Adrenal gland (tissue), 19 donors: ENCODE measurements at places on chromosomes 1 and 21. TPM values are rescaled to one million over a fixed set of nuclear protein-coding genes. Genes with fewer than 3 reads are reported as not detected.

The MEGF6 gene
- 11.2 TPM for total RNA-seq

The CAPN8 gene
- total RNA-seq: not detected

The OR2T6 gene
- not detected for total RNA-seq

The NPHP4 gene
- total RNA-seq: 3.4 TPM

The CACNA1S gene
- total RNA-seq: not detected

The AMY2A gene
- 0.74 TPM for total RNA-seq

The BMP8A gene
- total RNA-seq: 1.0 TPM

The USP25 gene
- total RNA-seq: 46.7 TPM

The MAGOH gene
- 39.6 TPM for total RNA-seq

GRCh38 chr1:38268226-38268625 lies 221.6 kb upstream of the POU3F1 start:
- H3K4me1 ChIP-seq: no peaks in the 10 kb centered on the region
- no peak overlapping the region for H3K4me3 ChIP-seq
- no peak for DNase-seq
- H3K36me3 ChIP-seq: no peaks in the 10 kb centered on the region

- no peak overlapping the region for H3K4me3 ChIP-seq
- no peaks in the 10 kb centered on the region for H3K36me3 ChIP-seq
- H3K27me3 ChIP-seq: no peaks in the 10 kb centered on the region
- no peak overlapping the region for H3K27ac ChIP-seq
- H3K4me1 ChIP-seq: no peaks in the 10 kb centered on the region
Observed at GRCh38 chr21:41365377-41366107, 3.7 kb downstream of the MX2 start.

GRCh38 chr1:176517484-176517883 lies 54.5 kb downstream of the PAPPA2 start:
- H3K27ac ChIP-seq: no peak overlapping the region
- no peak overlapping the region for H3K4me3 ChIP-seq
- no peaks in the 10 kb centered on the region for H3K27me3 ChIP-seq
- no peak for DNase-seq

GRCh38 chr1:46477153-46477929 lies 12.3 kb upstream of the DMBX1 start:
- no peaks in the 10 kb centered on the region for H3K36me3 ChIP-seq
- DNase-seq: peak; percentile 79
- H3K27ac ChIP-seq: no peak overlapping the region
- H3K4me3 ChIP-seq: no peak overlapping the region
- no peaks in the 10 kb centered on the region for H3K27me3 ChIP-seq

DNA sequence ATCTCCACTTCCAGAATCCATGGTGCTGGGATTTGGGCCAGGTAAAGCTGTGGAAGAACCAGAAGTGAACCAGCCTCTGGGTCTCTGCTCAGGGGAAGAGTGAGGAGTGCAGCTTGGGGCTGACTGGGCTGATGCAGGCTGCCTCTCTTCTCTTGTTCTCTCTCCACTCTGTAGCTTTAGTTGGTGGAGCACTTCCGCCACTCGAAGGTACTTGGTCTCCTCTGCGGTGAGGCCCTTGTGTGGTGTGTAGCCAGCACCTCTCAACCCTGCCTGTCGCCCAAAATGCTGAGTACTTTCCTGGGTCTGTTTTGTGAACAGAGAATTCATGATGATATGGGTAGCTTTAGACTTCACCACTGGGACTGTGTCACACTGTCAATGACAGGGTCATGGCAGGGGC lies 63.2 kb downstream of the URB2 start:
- H3K27me3 ChIP-seq: no peaks in the 10 kb centered on the region
- no peaks in the 10 kb centered on the region for H3K36me3 ChIP-seq
- no peak for DNase-seq
- no peak overlapping the region for H3K4me3 ChIP-seq
- H3K27ac ChIP-seq: no peak overlapping the region

DNA sequence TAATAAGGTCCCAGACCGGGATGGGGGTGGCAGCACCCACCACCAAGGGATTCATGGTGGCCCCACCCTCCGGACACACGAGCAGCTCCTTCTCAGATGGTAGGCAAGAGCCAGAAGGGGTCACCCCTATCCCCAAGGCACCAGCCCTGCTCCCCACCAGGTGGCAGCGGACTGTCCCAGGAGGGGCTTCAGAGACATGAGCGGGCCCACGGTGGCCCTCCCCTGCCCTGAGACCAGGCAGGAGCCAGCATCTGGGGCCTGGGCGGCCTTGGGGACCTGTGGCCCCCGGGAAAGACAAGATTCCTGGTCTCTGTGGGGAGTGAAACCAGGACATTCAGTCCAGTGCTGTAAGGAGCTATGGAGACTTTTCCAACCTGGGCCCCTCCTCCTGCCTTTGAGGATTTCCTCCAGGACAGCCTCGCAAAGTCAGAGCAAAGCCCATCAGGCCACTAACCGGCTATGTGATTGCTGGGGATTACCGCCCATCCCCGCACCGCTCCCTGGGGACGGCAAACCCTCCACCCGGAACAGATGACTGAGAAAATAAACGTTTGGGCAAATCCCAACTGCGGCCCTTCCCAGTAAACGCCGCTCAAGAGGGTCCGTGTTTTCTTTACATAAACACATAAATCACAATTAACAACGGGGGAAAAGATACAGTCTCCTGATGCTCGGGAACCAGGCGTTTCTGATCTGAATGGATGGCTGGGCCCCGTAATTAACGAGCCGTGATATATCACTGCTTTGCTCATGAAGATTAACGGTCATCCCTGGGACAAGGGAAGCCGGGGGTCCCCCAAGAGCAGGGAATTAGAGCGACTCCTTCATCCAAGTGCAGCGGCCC lies 50.9 kb upstream of the ARHGEF16 start:
- H3K4me1 ChIP-seq: no peaks in the 10 kb centered on the region
- DNase-seq: no peak
- H3K27me3 ChIP-seq: peaks cover 23% of the 10 kb centered on the region
- H3K4me3 ChIP-seq: no peak overlapping the region

DNA sequence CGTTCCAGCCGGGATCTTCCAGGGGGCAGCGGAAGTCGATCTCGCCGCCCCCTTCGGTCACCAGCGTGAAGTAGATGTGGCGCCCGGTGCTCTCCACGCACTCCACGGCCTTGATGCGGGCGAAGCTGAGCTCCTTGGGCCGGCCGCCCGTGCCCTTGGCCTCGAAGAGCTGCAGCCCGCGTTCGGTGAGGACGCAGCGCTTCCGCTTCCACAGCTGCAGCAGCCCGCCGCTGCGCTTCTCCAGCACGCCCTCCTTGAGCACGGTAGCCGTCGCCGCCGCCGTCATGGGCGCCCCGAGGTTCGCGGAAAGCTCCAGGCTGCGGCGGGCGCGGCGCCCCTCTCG lies 516 bp downstream of the PHLDA3 start:
- peaks cover 15% of the 10 kb centered on the region for H3K4me1 ChIP-seq
- peak; percentile 56 for DNase-seq
- H3K4me3 ChIP-seq: peak overlapping the region; percentile 48
- H3K36me3 ChIP-seq: peaks cover 16% of the 10 kb centered on the region

- no peaks in the 10 kb centered on the region for H3K4me1 ChIP-seq
- no peaks in the 10 kb centered on the region for H3K36me3 ChIP-seq
- peak; percentile 37 for DNase-seq
- H3K27ac ChIP-seq: no peak overlapping the region
Observed at GRCh38 chr1:223244366-223245103, 101.5 kb upstream of the TLR5 start.

DNA sequence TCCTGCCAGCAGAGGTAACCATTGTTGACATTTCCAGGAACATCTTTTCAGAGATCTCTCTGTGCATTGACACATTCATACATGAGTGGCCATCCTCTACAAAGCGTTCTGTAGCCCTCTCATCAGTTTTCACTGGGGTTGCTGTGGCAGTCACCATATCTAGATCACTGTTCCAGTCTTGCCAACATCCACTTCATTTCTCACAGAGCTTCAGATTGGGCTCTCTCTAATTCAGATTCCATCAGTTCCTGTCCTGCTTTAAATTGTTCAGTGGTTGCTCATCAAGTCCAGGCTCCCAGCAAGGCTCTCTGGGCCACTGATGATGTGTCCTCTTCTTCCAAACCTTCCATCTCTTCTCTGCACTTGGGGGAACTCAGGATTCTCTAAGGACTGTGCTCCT lies 173.7 kb downstream of the KCNJ6 start:
- H3K4me3 ChIP-seq: no peak overlapping the region
- H3K36me3 ChIP-seq: no peaks in the 10 kb centered on the region
- H3K27ac ChIP-seq: no peak overlapping the region
- H3K27me3 ChIP-seq: no peaks in the 10 kb centered on the region
- DNase-seq: no peak

- H3K4me3 ChIP-seq: no peak overlapping the region
- no peak for DNase-seq
- no peaks in the 10 kb centered on the region for H3K4me1 ChIP-seq
- H3K27ac ChIP-seq: no peak overlapping the region
- H3K27me3 ChIP-seq: no peaks in the 10 kb centered on the region
Observed at GRCh38 chr1:115922801-115923200, 53.5 kb upstream of the SLC22A15 start.

GRCh38 chr1:91124989-91125417 lies 103.2 kb upstream of the ZNF644 start:
- H3K27me3 ChIP-seq: no peaks in the 10 kb centered on the region
- no peak overlapping the region for H3K27ac ChIP-seq
- no peak for DNase-seq
- no peak overlapping the region for H3K4me3 ChIP-seq
- H3K4me1 ChIP-seq: no peaks in the 10 kb centered on the region

DNA sequence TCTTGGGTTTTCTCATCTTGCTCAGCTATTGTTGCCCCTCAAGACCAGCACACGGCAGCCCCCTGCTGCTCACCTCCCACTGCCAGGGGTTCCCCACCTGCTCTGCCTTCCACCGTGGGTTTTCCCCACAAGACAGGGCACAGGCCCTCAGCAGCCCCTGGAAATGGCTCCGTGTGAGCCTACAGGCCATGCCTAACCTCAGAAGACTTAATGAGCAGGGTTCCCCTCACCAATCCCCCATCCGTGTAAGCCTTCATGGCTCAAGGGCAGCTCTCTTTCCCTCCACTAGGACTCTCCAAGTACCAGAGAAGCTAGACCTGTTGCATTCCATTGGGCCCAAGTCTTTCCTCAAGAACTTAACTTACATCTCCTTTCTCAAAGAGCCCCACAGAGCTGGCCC lies 18.4 kb upstream of the RCAN3 start:
- no peaks in the 10 kb centered on the region for H3K4me1 ChIP-seq
- no peak overlapping the region for H3K4me3 ChIP-seq
- H3K27me3 ChIP-seq: no peaks in the 10 kb centered on the region
- no peak for DNase-seq
- no peak overlapping the region for H3K27ac ChIP-seq
- no peaks in the 10 kb centered on the region for H3K36me3 ChIP-seq

- H3K4me3 ChIP-seq: no peak overlapping the region
- no peaks in the 10 kb centered on the region for H3K4me1 ChIP-seq
- H3K27me3 ChIP-seq: peaks cover 5% of the 10 kb centered on the region
- no peaks in the 10 kb centered on the region for H3K36me3 ChIP-seq
- no peak for DNase-seq
Observed at GRCh38 chr1:234771642-234772344, 161.8 kb upstream of the IRF2BP2 start.

GRCh38 chr1:67431156-67431765 lies 1.1 kb upstream of the SERBP1 start:
- H3K27ac ChIP-seq: peak overlapping the region; percentile 92
- DNase-seq: no peak
- H3K4me1 ChIP-seq: peaks cover 31% of the 10 kb centered on the region

DNA sequence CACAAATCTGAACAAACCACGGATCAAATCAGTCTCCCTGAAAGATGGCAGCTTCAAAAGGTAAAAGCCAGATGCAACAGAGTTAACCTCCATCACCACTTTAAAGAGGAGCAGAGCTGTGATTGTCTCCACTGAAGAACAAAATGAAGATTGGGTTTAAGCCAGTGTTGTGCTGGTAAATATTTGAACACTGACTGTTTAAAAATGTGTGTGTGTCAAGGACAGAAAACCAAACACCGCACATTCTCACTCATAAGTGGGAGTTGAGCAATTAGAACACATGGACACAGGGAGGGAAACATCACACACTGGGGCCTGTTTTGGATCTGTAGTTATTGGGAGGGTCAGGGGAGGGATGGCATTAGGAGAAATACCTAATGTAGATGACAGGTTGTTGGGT lies 83.9 kb downstream of the ST6GALNAC5 start:
- DNase-seq: no peak
- no peaks in the 10 kb centered on the region for H3K27me3 ChIP-seq
- no peaks in the 10 kb centered on the region for H3K4me1 ChIP-seq
- no peaks in the 10 kb centered on the region for H3K36me3 ChIP-seq
